ENCODE measurements at places on chromosomes 11 and 22.

- DNase-seq = no peak
These were observed 93.5 kb downstream of the DBX1 start for GRCh38 chr11:20066783-20067156.

DNA sequence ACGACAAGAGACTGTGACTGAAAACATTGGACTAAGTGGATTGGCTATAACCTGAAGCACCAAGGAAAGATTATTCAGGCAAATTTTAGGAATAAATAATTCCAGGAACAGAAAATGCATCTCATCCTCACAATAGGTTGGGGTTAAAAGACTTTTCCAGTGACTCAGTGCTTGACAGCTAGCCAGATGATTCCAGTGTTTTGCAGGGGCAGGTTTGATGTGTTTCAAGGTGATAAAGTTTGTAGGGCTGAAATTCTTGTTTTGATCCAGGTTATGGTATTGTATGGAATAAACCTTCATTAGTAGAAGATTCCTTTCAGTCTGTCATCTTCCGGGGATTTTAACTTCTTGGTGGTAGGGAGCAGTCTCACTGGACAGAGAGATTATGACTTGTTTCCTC, 2.3 kb downstream of the EXT2 start:
- DNase-seq = no peak

DNA sequence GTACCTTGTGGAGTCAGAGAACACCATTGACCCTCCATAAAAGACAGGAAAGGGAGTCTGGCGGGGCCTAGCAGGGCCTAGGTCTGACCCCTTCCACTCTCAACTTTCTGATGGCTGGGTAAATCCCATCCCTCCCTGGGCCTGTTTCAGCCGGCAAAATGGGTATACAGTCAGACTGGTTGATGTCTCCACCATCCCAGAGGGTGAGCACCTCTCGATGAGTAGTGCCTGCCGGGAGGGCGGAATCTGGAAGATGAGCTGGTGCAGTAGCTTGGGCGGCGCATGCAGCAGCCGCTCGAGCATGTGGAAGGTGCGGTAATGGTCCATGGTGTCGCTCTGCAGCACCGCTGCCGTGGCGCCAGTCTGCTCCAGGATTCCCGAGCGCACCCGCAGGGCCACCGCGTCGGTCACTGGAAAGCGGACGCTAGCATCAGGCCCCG, 528 bp downstream of the FIBP start:
- no peak for DNase-seq

- no peak for DNase-seq
These were observed 25.3 kb downstream of the UEVLD start for GRCh38 chr11:18563090-18563730.

DNA sequence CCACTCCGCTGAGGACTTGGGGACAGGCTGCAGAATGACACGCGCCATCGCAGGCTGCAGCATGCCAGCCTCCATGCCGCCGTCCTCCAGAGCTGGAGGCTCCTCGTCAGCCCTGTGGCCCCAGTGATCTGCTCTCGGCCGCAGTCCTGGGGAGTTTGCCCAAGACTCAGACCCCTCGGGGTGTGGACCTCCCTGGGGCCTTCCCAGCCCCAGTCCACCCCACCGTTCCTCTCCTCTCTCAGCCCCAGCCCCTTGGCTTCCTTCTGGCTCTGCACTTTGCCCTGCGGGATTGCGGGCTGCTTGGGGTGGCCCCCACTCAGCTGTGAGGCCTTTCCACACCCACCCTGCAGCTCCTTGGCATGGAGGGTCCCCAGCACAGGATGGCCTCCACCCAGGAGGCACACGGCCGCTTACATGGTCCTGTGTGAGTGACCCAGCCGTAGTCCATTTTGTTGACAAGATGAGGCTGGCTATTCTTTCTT, 414.9 kb downstream of the TBC1D22A start:
- DNase-seq = no peak

DNA sequence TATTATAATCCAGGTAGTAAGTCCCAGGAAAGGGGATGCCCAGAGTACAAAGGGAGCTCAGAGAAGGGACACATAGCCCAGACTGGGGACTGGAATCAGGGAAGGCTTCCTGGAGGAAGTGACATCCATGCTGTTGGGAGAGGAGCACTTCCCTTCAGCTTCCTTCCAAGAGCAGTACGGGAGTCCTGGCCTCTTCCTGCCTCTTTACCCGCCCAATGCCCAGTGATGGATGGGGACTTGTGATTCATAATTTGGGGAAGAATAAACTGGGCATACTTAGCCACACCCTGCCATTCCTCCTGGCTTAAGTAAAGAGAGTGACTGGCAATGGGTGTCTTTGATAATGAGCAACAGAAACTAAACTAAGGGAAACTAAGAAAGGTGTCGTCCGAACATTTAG, 11.5 kb downstream of the C11orf91 start:
- DNase-seq = no peak

DNA sequence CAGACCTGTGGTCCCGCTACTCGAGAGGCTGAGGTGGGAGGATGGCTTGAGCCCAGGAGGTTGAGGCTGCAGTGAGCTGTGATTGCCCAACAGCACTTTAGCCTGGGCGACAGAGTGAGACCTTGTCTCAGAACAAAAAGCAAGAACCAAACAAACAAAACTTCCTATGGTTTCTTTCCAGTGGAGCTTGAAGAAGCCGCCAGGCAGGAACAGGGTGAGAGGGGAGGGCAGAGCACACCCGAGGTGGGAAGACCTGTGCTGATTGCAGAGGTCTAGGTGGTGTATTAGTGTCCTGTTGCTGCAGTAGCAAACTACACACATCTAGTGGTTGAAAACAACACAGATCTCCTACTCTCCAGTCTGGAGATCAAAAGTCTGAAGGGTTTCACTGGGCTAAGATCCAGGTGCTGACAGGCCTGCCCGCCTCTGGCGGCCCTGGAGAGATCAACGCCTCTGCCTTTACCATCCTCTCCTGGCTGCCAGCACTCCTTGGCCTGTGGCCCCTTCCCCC, 10.5 kb downstream of the ARHGEF17 start:
- DNase-seq = no peak

DNA sequence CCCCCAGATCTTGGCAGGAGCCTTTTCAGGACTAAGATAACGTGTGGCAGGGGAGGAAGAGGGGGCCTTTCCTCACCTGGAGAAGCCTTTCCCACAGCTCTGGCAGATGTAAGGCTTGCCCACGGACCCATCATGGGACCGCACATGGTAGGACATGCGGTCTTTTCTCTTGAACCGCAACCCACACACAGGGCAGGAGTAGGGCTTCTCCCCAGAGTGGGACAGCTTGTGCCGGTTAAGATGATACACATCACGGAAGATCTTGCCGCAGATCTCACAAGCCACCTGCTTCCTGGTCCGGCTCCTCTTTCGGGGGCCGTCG, 1.9 kb downstream of the PATZ1 start:
- peak; percentile 14 for DNase-seq

DNA sequence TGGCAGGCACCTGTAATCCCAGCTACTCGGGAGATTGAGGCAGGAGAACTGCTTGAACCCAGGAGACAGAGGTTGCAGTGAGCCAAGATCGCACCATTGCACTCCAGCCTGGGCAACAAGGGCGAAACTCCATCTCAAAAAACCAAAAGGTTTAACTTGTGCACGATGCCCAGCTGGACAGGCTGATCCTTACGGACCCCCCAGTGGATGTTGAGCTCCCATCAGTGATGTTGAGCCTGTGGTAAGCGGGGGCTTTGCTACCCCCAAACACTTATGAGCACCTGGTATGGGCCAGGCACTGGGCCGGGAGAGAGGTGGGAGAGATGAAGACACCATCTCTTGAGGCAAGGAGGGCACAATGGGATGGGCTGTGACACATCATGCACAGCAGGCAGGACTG, 7.4 kb upstream of the SERPIND1 start:
- no peak for DNase-seq

DNA sequence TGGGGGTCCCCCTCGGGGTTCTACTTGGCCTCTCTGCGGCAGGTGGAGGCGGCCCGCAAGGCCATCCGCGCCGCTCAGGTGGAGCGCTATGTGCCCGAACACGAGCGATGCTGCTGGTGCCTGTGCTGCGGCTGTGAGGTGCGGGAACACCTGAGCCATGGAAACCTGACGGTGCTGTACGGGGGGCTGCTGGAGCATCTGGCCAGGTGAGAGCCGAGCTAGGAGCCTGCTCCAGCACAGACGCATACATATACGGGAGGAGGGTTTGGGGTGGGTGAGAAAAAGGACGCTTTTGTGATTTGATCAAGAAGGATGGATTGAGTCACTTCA, 415 bp downstream of the CENATAC start:
- DNase-seq = no peak

DNA sequence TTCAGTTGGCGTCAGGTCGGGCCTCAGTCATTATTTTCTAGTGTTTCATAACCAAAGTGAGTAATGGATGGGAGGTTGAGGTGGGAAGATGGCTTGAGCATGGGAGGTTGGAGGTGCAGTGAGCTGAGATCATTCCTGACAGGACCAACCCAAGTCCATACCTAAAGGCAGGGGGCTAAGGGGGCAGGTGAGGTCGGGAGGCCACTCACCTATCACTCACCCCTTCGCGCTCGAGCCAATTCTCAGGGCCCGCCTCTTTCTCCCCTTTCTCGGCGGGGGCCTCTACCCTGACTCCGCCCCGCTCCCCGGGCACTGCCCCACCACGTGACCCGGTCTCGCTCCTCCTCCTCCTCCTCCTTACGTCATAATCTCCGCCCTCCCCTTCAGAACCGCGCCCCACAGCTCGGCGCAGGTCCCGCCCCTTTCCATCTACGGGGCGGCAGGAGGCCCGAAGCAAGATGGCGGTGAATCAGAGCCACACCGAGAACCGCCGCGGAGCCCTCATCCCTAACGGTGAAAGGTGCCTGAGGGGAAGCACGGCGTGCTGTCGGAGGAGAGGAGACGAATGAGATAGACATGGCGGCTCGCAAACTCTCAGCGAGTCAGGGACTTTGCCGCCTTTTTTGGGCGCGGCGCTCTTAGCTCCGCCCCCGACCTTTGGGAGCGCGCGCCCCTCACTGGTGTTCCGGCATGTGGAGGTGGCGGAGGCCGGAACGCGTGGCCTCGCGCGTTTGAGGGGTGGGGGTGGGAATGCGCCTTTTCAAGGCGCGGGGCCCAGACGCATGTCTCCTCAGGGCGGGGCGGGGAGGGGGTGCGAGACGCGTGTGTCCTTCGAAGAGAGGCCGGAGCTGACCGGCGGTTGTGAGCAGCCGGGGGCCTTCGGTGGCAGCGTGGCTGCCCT, at the start of gene WBP2NL:
Gene WBP2NL, plus strand, starts transcription at position 428 of the 901 bp plus-strand sequence. Its CDS starts 31 bp downstream, at position 459.
- peak; percentile 86 for DNase-seq

GRCh38 chr11:117319214-117319840, 3.3 kb upstream of the BACE1 start:
- no peak for DNase-seq

DNA sequence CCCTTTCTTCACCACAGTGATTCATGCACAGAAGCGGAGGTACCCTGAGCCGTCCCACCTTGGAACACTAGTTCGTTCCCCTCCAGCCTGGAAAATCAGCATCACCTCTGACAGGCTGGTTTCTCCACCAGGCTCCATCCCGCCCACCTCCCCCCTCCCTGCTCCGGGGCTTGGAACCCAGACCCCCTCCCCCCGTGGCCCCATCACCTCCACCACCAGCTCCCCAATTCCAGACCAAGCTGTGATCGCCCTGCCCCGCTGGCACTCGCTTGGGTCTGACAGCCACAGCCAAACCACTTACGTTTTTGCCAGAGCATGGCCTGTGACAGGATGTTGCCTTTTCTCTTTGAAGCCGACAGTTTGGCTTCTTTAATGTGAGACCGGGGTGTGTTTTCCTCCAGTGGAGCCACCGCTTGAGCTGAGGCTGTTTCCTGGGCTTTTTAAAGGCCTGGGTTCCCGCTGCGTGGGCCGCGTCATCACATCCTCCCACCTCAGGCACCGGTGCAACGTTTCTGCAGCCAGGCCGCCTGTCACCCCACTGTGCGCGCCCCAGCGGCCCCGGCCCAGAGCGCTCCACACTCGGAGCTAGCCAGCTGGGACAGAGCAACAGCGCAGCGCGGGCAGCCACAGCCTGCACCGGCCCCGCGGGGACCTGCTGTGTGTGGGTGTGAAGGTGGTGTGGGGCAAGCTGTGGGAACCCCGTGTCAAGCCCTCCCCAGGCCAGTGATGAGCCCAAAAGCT, at the start of gene POU2AF1:
Gene POU2AF1, minus strand, starts transcription at position 415 of the 741 bp plus-strand sequence. Its CDS starts 98 bp downstream, at position 317.
- peak; percentile 87 for DNase-seq

DNA sequence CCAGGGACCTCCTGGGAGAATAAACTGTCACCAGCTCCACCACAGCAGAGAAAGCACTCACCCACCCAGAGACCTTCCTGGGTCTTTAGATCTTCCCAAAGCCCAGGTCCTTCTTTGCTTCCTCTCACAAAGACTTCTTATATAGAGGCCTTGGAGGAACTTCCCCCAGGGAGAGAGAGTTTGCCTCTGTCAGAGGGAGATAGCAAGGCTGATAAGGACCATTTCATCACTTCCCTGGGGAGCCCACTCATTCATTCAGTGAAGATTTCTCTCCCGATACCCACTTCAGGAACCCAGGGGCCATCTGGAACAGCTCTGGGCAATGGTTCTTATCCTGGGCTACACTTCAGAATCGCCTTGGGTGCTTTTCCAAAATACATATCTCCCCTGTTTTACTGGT, at the start of gene PRG2:
Gene PRG2, minus strand, starts transcription at position 116 of the 400 bp plus-strand sequence. CDS start 706 bp downstream, outside the sequence.
- DNase-seq = no peak

- peak; percentile 65 for DNase-seq
These were observed 2.8 kb downstream of the SIAE start for GRCh38 chr11:124670732-124671131.

DNA sequence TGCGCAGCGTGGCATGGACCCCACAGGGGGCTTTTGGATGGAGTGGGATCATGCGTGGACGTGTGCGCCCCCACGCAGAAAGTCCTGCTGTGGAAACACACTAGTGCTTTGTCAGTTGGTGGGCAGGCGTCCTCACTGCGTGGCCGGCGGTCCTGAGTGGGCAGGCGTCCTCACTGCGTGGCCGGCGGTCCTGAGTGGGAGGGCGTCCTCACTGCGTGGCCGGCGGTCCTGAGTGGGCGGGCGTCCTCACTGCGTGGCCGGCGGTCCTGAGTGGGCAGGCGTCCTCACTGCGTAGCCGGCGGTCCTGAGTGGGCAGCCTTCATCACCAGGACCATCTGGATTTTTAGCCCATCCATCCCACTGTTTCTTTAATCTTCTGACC, 205.9 kb downstream of the TBC1D22A start:
- DNase-seq = no peak

DNA sequence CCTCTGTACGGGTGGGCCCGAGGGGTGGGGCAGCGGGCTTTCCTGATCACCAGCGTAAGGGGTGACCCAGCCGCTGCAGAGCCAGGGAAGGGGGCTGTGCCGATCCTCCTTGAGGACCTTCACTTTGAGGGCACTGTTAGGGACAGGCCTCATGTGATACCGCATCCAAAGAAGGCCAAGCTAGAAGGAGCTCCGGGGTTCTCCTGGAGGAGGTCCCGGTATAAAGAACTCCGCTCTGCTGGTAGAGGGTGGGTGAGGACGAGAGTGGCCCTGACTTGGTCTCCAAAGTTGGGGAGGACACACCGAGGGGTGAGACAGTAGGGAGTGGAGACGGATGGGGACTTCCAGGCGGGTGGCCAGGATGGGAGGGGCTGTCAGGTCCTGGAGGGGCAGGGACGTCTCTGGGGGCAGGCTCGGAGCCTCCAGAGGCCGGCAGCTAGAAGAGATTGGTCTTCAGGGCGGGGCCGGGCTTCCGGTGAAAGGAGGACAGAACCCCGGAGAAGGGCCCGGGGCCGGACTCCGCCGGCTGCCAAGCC, 4.6 kb downstream of the PHOX2A start:
- no peak for DNase-seq

- no peak for DNase-seq
These were observed 30.4 kb downstream of the NEAT1 start for GRCh38 chr11:65452806-65453490.

All from activated CD4-positive, alpha-beta T cell treated with anti-CD3 and anti-CD28 coated beads, Interleukin-2, amount 10 ng/mL, durations not matched to agents 7 days and 5 days (primary cell).